ENCODE measurements at places on chromosomes 11 and 22.

- DNase-seq, result no peak
These were observed 68.0 kb upstream of the KCNQ1OT1 start for GRCh38 chr11:2767801-2768200.

GRCh38 chr11:15793043-15793996 is 563.0 kb downstream of the SOX6 start:
- DNase-seq, result no peak

DNA sequence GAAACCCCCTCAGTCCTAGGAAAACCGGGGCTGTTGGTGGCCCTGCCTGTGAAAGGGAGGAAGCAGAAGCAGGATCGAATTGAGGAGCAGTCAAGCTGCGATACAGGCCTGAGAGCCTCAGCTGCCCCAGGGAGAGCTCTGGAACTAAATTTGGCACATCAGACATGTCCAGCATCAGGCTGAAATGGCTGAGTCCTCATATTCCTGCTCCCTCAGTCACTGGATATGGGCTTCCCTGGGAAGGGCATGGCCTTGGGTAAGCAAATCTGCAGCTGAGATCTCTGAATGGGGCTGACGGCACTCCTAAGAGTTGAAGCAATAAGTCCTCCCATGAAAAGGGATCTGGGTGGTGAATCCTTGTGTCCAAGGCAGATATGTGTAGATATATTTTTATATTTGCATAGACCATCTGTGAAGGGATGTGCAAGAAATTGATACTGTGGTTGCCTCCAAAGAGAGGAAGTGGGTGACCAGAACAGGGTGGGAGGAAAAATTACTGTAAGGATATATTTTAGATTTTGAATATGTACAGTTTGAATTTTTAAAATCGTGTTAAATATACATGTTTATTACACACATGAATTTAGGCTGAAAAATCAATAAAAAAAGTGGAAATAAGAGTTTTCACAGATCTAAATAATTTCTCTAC is 45.5 kb downstream of the APIP start:
- no peak for DNase-seq

DNA sequence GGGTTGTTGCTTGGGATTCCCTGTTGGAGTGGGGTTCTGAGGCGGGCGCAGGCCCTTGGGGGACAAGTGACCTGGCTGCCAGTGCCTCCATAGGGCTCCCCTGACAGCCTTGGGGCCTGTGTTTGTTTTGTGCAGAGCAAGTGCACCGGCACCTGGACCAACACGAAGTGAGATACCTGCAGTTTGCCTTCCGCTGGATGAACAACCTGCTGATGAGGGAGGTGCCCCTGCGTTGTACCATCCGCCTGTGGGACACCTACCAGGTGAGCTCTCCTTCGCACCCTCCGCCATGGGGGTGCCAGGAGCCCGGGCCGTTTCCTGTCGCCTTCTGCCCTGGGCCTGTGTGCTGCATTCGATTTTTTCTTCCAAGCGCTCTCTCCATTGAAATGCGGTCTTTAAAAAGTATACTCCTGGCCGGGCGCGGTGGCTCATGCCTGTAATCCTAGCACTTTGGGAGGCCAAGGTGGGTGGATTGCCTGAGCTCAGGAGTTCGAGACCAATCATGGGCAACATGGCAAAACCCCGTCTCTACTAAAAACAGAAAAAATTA is 274.6 kb downstream of the TBC1D22A start:
- no peak for DNase-seq

- no peak for DNase-seq
These were observed 584.9 kb upstream of the CCDC90B start for GRCh38 chr11:83871054-83871453.

DNA sequence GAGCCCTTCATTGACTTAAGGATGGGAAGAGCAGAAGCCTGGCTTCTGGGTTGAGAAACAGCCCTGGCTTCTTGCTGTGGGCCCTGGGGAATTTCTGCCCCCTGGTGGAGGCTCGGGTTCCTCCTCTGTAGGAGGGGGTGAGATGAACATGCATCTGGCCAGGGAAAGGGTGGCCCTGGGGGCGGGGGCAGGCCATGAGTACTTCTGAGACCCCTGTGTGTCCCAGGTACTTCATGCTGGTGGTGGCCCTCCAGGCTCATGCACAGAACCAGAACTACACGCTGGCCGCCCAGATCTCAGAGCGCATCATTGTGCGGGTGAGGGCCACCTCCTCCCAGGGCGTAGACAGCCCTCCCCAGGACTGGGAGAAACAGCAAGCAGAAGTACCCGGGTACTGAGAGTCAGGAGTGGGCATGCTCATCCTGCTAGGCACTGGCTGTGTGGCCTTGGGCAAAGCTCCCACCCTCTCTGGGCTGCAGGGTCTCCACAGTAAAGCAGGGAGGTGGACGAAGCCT is 15.8 kb downstream of the TMEM258 start:
- no peak for DNase-seq

- DNase-seq, result no peak
These were observed 242.1 kb downstream of the BUD13 start for GRCh38 chr11:116530705-116531104.

DNA sequence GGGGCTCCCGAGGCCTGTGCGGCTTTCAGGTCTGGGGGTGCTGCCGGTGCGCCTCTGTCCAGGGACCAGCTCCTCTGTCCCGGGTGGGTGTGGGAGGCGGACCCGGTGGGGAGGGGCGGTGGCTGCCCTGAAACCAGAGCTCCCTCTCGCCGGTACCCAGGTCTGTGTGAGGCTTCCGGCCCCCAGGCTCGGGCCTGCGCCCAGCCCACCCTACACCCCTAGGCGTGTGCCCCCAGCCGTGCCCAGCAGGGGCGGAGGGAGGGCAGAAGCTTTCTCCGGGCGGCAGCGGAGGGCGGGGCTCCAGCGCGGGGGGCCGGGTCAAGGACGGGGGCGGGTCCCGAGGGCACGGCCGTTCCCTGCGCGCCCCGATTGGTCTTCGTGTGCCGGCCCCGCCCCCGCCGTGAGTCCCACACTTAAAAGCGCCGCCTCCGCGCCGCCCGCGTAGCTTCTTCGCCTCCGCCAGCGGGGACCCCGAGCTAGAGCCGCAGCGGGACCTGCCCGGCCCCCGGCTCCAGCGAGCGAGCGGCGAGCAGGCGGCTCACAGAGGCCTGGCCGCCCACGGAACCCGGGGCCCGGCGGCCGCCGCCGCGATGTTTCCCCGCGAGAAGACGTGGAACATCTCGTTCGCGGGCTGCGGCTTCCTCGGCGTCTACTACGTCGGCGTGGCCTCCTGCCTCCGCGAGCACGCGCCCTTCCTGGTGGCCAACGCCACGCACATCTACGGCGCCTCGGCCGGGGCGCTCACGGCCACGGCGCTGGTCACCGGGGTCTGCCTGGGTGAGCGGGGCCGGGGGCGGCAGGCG is 616 bp downstream of the PNPLA2 start:
- DNase-seq, result peak; percentile 86

DNA sequence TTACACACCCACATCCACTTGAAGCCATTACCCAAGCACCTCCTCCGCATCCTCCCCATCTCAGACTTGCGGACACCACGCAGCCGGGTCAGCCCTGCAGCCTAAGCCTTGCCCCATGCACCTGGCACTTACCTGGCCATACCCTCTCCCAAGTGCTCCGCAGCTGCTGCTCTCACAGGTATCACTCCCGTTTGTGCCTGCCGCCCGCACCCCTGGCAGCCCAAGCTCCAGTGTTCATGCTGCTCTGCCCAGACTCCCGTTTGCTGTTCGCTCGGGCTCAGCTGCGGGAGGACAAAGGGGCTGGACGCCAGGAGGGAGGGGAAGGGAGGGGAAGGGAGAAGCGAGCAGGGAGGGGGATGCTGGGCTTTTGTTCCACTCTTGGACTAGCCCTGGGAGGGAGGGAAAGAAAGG is at the start of gene KLHL35:
Gene KLHL35 (minus strand): TSS at position 293 of the 411 bp plus-strand sequence. CDS start 2,574 bp downstream, outside the sequence.
- DNase-seq, result no peak

GRCh38 chr22:31229402-31230079 is 17.4 kb downstream of the LIMK2 start:
- no peak for DNase-seq

- DNase-seq, result no peak
These were observed 239.2 kb upstream of the CTSC start for GRCh38 chr11:88576741-88577140.

- DNase-seq, result no peak
These were observed 10.4 kb upstream of the OR4P4 start for GRCh38 chr11:55624531-55624930.

GRCh38 chr22:47335460-47335859 is 573.0 kb downstream of the TBC1D22A start:
- DNase-seq, result no peak

DNA sequence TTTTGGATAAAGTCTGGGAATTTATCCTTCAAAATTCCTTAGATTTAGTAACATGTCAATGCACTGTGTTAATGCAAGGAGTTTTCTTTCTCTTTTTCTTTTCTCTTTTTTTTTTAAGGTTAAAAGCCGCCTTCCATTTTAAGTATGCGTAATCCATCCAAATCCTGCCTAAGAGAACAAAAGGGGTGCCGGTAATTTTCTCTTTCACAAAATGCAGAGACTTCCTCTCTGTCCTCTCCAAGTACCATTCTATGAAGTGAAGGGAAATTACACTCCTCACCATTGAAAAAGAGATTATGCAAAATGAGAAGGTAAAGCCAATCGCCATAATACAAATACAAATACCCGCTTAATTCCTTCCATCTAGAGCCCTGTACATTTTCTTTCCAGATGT is 273.8 kb downstream of the BLID start:
- DNase-seq, result no peak

- DNase-seq, result no peak
These were observed 1.8 kb downstream of the SCUBE2 start for GRCh38 chr11:9089636-9090035.

DNA sequence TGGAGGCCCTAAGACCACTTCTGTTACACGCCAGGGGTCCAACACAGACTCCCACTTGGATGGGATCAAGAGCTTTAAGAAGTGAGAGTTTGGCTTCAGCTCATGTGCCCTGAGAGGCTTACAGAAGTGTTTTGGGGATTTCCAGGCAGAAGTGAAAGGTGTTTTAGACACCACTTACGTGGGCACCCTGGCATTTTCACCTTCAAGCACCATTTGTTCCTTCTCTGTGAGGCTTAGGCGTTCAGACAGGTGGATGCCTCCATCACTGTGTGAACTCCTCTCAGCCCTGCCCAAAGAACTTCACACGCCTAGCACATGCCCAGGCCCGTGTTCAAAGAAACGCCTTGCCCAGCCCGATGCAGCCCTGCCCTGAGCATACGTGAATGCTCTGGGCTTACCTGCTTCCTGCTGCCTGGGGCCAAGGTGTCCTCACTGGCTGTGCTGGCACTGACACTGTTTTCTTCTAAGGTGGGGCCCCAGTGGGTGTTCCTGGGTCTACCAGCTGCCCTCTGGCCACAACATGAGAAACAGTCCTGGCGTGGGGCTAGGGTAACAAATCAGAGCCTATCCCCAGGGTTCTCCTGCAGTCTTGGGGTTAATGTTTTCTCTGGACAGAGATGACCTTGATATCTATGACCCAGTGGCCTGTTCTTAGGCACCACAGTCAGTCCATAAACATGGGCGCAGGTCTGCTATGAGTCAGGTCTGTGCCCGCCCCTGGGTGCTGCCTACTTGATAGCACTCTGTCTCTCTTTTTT is 34.0 kb downstream of the AMPD3 start:
- no peak for DNase-seq

- DNase-seq, result no peak
These were observed 20.3 kb upstream of the CCDC90B start for GRCh38 chr11:83306200-83307080.

DNA sequence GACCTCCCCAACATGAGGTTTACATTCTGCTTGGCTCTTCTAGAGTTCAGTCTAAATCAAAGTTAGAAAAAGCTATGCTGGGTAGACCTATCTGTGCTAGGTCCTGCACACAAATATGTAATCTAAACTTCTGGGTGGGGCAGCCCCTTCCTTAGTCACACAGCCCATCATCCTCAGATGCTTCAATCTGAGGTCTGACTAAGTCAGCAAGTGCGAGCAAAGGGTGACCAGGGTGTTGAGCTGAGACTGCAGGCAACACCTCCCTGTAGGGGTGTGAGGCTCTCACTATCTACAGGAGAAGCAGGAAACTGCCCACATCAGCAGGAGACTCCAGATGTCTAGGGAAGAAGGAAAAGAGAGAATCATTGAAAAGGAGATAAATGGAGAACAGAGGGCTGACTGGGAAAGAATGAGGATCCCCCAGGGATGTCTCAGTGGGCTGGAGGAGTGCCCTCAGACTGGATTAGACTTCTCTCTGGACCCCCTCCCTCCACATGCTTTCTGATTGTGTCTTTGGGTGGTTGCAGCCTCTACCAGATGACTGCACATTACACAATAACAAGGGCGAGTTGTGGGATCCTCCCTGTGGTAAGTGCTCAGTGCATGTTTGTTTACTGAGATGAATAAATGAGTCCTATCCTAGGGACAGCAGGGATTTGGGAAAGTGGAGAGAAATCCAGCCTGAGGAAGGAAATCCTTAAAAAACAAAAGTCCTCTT is 266.2 kb upstream of the PLET1 start:
- no peak for DNase-seq

DNA sequence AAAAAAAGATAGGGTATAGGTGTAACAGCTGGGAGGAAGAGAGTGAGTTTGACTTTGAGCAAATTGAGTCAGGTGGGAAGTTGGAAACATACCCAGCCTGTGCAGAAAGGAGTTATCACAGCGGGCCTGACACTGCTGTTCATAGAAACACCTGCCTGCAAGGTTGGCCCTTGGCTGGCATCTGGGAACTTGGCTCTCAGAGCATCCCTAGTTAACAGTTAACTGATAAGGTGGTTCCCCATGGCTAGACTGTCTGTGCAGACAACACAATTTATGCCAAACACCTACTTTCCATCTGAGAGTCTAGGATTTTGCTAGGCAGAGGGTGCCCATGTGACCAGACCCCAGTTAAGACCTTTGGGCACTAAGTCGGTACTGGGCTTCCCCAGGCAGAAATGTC is 31.4 kb downstream of the ADAMTS8 start:
- no peak for DNase-seq

- no peak for DNase-seq
These were observed 117.0 kb downstream of the WT1 start for GRCh38 chr11:32318071-32319055.

DNA sequence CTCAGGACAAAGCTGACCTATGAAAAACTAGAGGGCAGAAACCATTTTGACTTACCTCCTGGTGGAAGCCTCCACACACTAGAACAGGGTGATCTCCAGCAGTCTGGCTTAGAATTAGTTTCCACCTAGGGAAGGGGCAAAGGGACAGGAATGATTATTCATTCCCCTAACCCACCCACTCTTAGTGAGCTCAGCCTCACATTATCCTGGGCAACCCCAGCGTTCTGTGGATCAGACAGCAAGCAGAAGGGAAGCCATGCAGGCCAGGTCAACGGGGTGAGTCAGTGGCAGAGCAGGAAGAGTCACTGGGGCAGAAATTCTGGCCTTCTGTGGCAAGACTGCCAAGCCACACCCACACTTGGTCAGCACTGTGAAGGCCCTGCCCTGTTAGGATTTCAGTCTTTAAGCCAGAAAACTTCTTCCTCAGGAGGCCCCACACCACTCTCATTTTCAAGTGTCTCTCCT is 10.5 kb downstream of the NUMA1 start:
- DNase-seq, result no peak

Measured in stimulated activated CD4-positive, alpha-beta T cell treated with anti-CD3 and anti-CD28 coated beads, Interleukin-15, amount 100 ng/mL, for 1 hour (primary cell).